ENCODE measurements at places on chromosomes 1 and 21.

DNA sequence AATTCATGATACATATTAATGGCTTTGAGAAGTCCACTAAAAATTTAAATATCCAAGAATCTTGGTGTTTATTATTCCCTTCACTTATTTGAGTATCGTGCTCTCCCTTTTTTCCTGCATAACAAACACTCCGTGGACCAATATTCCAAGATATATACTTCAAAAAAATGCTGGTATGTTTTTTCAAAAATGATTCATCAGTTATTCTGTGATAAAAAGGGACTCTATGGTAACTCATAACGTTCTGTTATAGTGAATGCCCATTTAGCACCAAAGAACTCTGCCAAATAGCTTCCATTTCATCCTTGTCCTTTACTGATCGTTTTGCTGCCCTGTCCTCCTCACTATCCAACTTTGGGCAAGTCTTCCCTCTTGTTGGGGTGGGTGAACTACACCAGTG, 12.9 kb downstream of the GIPC2 start:
- DNase-seq: no peak

GRCh38 chr21:35050348-35051286, 1.5 kb upstream of the RUNX1 start:
- no peak for DNase-seq

- DNase-seq: no peak
These were observed 80.0 kb upstream of the HP1BP3 start for GRCh38 chr1:20867062-20867461.

GRCh38 chr21:15283789-15284188, 219.0 kb upstream of the NRIP1 start:
- DNase-seq: no peak

GRCh38 chr1:101363891-101364318, 127.1 kb downstream of the S1PR1 start:
- no peak for DNase-seq

GRCh38 chr1:21293537-21294265, 3.4 kb upstream of the ECE1 start:
- no peak for DNase-seq

- no peak for DNase-seq
These were observed 1.7 kb downstream of the TMCC2 start for GRCh38 chr1:205229399-205229871.

GRCh38 chr1:170881268-170882265, 53.8 kb upstream of the MROH9 start:
- no peak for DNase-seq

- DNase-seq: no peak
These were observed 84.2 kb downstream of the LBR start for GRCh38 chr1:225343618-225344017.

DNA sequence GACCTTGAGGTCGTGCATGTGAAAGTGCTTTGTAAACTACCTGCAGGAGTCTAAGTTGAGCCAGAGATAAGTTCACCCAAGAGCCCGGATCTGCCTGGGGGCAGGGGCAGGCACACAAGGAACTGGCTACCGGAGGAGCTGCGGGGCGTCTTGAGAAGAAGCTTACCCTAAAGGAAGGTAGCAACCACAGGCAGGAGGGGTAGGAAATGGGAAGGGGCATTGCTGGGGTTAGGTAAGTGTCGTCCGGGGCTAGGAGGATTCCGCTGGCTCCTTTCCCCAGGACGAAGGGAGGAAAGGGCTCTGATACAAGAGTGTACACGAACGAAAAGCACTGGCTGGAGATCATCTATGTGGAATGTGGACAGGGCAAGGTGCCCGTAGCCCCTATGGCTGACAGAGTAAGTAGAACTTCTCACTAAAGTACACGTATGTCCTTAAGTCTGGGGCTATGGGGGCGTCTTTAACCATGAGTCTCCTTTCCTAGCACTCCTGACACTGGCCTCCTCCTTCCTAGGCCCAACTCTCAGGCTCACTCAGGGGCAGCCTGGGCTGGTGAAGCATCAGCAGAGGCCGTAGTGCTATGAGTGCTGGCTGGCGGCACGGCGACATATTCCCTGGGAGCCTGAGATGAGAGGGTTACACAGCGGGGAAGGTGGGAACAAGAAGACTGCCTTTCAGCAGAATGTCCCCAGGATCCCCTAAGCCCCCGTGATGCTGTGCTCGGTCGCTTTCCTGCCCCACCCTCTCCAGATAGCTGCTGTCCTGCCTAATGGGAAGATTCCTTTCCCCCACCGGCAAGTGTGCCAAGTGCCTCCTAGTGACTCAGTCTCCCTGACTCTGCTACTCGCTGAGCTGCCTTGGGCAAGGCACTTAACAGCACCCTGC, 9.1 kb upstream of the GALNT2 start:
- DNase-seq: no peak

DNA sequence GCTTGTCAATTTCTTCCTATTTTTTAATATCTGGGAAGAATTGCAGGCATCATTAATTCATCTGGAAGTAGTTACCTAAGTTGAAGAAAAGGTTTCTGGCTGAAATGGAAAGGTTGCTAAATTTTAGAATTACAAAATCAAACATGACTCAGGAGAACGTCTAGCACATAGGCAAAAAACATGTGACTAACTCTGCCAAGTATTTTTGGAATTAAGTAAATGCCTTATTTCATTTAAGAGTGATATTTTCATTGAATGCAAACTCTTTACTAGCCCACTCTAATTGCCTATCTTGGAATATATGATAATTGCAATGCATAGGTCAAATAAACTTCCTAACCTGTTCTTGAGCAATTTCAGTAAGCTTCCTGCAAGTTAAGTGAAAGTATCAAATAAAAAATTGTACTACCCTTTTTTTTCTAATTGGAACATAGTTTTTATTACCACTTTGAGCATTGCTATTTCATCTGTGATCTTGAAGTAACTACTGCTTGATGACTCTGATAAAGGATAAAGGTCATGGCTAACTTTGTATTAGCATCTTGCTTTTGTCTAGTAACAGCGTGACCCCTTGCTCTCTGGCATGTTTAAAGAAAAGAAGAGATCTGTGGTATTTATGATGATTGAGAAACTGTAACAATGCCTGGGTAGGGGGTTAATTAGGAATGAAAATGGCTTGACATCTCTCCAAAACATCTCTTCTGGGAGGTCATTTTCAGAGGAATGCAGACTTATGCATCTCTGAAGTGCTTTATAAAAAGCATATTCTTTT, 208.3 kb upstream of the NCAM2 start:
- no peak for DNase-seq

- peak; percentile 18 for DNase-seq
These were observed 796 bp upstream of the TDRKH start for GRCh38 chr1:151790940-151791651.

GRCh38 chr1:168225476-168226190, at the start of gene SFT2D2:
Gene SFT2D2, plus strand, starts transcription at chr1:168226004. Its CDS starts 76 bp downstream, at chr1:168226080.
- peak; percentile 55 for DNase-seq

DNA sequence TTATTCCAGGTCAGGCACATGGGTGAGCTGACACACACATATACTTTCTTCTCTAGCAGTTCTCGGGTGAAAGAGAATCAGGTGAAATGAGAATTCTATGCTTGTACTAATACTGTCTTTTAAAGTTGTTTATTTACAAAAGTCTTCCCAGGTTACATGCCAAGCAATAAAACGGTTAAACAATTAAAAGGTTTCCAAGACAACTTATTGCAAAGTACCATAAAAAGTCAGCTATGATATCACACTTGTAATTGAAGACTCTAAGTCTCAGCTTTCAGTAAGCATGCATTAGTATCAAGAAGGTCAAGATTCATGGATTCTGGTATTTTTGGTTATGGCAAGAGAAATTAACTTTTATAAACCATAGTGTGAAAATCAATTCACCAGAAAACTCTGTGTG, 171.4 kb downstream of the PDE4B start:
- no peak for DNase-seq

- DNase-seq: no peak
These were observed 4.5 kb downstream of the FHL3 start for GRCh38 chr1:38000529-38001455.

DNA sequence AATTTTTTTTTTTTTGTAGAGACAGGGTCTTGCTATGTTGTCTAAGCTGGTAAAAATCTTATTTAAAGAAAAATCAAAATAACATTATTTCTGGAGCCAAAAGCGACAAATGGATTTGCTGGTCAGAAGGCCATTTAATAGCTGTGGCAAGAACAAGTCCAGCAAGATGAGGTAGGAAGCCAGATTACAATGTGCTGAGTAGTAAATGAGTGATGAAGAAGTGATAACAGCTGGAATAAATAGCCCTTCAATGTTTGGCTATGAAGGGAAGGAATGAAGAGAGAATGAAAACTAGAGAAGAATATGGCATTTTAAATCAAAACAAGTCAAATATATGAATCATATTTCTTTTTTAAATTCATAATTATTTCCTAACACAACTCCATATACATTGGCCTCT, 34.5 kb downstream of the SYDE2 start:
- DNase-seq: no peak

DNA sequence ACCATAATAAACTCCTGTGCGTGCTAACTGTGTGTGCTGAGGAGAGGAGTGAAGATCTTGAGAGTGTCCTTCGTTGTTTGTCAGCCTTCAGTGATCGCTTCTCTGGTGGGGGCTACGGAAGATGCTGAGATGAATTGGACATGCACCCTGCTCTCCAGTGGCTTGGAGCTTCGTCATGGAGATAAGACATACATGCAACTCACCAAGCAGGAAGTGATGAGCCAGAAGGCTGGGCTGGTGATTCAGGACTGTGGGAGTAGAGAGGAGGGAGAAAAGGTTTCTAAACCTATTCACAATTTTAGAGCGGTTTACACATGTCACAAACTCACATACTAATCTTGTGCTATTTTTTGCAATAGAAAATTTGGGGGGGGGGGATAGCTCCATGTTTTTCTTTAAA, 128.9 kb upstream of the ADAR start:
- DNase-seq: no peak

DNA sequence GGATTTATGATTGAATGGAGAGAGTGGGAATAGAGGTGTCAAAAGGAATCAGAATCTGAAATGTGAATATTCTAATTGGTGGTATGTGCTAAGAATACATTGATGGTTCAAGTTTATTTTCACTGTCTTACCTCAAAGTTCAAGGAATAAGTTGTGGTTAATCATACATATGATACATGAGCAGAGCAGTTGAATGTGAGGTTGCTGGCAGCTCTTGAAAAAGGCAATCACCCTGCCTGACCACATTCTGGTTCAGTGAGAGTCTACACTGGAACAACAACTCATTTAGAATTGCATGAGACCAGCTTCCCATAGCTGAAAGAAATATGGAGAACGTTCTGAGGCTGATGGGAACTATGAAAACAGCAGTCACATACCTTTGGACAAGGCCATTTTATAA, 68.3 kb upstream of the ARHGAP29 start:
- DNase-seq: no peak

- no peak for DNase-seq
These were observed 215.1 kb downstream of the ATG4C start for GRCh38 chr1:62998845-62999649.

GRCh38 chr1:204260601-204261197, 46.9 kb upstream of the GOLT1A start:
- no peak for DNase-seq

GRCh38 chr1:157878059-157878458, 36.5 kb upstream of the CD5L start:
- no peak for DNase-seq

GRCh38 chr1:87437663-87438295, 109.1 kb downstream of the LMO4 start:
- no peak for DNase-seq

DNA sequence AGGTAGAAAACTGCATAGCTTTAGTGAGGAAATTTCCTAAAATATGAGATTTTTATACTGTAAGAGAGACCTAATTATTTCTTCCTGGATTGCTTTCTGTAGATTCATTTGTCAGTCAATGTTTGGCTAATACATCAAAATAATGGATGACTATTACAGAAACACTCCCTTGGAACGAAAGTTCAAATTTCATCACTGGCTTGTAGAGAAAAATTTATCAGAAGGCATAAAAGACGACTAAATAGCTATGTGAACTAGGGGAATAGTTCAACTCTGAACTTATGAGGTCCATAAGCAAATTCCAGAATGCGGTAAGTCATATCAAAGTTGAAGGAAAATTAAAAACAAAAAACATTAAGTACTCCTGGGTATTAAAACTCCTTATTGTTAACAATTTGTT, 36.0 kb downstream of the WNT2B start:
- no peak for DNase-seq

DNA sequence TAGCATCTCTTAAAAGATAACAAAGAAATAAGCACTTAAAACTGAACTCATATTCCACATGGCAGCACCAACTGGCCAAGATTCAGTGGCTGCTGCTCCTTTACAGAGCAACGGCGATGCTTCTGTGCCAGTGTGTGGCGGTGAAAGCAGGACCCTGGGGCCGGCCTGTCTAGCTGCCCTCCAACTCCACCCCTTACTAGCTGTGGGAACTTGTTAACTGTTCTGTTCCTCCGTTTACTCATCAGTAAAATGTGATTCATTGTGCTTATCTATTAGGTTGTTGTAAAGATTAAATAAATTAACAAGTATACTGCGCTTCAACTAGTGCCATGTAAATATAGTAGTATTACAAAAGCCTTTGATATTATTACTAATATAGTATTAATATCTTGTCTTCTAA, 133.2 kb downstream of the GDAP2 start:
- DNase-seq: no peak

- DNase-seq: no peak
These were observed 5.0 kb downstream of the JMJD4 start for GRCh38 chr1:227729881-227730629.
